ENCODE measurements at places on chromosomes 5 and 9. TPM values are rescaled to one million over a fixed set of nuclear protein-coding genes. Genes with fewer than 3 reads are reported as not detected.

SNX24 gene
- 32.9 TPM for total RNA-seq

CYLC2 gene
- not detected for total RNA-seq

CTSL gene
- 687 TPM for total RNA-seq

OR13F1 gene
- not detected for total RNA-seq

FAM151B gene
- total RNA-seq, result 4.6 TPM

Data from uterine smooth muscle cell (primary cell).